ENCODE measurements at places on chromosomes 6 and 20.

GRCh38 chr6:37451441-37452193, 18.6 kb downstream of the CMTR1 start:
- DNase-seq, result no peak

GRCh38 chr6:13241364-13241763, 87.0 kb downstream of the TBC1D7 start:
- no peak for DNase-seq

- no peak for DNase-seq
Observed at GRCh38 chr6:117263353-117263927, 1.9 kb upstream of the VGLL2 start.

GRCh38 chr20:48448666-48449600, 378.9 kb downstream of the PREX1 start:
- DNase-seq, result peak; percentile 28

DNA sequence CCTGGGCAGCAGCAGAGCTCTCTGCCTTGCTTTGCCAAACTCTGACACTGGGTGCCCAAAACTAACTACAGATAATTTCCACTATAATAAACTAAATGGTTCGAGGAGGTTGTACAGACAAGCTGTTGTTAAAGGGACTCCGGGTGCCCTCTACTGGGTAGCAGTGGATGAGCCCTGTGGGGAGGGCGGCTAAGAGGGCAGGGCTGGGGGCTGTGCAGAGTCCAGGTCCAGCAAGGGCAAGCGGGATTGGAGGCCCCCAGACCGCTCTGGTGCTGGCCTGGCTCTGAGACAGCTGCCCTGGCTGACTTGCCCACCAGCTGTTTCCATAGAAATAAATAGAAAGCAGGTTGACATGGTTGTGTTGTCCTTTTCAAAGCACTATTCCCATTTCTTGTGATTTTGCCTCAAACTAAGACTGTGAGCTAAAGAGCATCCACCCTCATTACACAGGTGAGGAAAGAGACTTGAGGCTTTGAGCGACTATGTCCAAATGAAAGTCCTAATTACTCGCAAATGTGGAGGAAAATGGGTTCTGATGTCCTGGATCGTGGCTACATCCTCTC, 167.6 kb upstream of the CST7 start:
- DNase-seq, result no peak

- no peak for DNase-seq
Observed at GRCh38 chr6:169469028-169469427, 215.4 kb upstream of the THBS2 start.

GRCh38 chr6:116200619-116201249, 53.1 kb downstream of the TSPYL4 start:
- DNase-seq, result no peak

DNA sequence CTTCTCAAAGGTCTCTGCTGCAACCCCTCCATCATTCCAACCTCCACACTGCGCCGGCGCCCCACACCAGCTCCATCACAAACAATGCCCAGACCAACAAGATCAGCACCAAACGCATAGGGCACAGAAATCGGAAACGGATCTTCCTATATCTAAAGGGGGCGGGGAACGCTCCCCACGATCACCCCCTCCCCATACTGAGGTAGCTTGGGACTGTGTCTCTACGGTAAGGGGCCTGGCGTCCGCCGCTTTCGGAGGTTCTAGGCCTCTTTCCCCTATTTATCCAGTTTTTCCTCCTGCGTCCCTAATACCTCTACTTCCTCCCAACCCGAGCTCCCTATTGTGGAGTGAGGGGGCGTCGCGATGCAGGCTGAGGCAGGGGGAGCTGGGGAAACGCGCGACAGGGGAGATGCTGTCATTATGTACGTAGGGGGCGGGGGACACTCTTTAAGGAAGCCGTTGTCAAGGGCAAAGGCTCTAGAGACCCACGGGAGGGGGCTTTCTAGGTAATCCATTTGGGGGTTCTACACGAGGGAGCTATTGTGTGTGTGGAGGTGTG, 909 bp downstream of the DNAAF9 start:
- no peak for DNase-seq

DNA sequence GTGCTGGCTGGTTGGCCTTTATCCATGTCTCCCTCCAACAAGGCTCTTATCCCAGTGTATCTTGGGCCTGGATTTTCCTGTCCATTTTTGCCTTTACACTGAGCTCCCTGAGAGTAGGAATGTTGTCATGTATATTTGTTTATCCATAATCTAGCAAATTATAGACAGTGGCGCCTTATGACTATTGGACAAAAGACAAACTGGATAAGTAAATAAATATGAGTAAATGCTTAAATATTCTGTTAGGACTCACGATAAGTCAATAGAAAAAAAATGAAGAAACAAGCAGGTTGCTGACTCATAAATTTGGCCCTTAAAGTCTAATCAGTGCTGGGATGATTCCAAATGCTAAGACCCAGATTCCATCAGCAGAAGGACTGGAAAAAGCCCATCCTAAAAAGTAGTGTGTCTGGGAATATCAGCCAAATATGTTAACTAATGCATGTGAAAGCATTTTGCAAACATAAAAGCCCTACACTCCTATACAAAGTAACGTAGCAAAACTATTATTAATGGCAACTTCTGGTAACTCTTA, 55.0 kb upstream of the PCSK2 start:
- DNase-seq, result no peak

DNA sequence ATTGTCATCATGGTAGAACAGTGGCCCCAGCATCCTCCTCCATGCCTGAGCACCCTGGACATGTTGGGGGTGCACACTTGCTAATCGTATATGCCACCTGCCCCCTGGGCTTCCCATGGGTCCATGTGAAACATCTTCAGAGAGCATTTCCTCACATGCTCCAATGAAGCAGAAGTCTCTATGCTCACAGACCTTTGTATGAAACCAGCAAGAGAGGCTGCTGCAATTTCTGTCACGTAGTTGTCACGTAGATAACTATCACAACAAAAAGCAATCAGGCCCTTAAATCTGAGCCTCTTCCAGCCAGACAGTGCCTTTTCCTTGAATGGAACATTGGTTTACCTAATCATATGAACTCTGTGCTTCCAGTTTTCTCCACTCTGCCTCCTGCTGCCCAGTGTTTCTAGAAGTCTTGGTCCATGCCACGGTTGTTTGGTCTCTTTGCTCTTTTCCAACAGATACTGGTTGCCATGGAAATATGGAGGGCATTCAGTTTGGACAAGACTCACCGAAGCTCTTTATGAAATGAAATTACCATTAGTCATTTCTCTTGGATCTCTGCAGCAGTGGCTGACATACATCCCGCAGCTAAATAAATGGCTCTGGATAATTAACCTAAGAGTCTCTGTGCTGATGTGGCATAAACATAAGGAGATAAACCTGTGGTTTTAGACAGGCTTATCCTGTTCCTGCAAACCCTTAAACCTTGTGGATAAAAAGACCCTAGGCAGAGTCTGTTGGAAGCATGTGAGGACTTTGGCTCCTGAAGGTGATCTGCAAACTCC, 172.8 kb upstream of the SYNDIG1 start:
- no peak for DNase-seq

- no peak for DNase-seq
Observed at GRCh38 chr6:115456848-115457247, 603.8 kb downstream of the FRK start.

DNA sequence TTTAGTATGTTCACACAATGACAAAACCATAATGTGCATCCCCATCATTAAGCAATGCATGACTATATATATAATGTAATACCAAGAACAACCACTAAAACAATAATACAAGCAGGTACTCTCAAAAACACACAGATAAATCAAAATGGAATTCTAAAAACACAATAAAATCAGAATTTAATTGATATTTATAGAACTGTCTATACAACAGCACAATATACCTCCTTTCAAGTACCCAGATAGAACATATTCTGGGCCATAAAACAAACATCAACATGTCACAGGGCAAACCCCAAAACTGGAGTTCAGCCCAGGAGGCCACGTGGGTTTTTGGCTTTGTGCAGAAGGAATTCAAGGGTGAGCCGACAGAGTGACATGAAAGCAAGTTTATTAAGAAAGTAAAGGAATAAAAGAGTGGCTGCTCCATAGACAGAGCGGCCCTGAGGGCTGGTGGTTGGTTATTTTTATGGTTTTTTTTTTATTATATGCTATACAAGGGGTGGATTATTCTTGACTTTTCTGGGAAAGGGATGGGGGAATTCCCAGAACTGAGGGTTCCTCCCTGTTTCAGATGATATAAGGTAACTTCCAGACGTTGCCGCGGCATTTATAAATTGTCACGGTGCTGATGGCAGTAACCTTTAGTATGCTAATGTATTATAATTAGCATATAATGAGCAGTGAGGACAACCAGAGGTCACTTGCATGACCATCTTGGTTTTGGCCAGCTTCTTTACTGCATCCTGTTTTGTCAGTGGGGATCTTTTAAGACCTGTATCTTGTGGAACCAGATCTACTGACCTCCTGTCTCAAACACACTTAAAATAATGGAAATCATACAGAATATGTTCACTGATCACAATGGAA, 5.6 kb downstream of the RAB23 start:
- no peak for DNase-seq

GRCh38 chr6:157226761-157227160, 96.6 kb downstream of the TMEM242 start:
- DNase-seq, result no peak

DNA sequence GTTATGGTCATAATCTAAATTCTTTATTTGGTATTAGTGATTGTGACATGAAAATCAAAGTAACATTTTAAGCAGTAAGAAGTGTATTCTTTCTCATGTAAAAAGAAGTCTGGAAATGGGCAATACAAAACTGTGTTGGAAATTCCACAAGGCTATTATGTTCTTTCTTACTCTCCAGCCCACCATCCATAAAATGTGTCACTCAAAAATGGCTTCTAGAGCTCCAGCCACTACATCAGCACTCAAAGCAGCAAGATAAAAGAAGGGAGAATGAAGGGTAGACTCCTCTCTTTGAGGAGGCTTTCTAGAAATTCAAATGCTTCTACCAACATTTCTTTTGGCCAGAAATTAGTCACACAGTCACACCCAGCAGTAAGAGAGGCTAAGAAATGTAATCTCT, 18.4 kb downstream of the PDSS2 start:
- no peak for DNase-seq

GRCh38 chr6:82145926-82146452, 101.6 kb downstream of the IBTK start:
- no peak for DNase-seq

- no peak for DNase-seq
Observed at GRCh38 chr20:12337601-12338000, 419.9 kb downstream of the BTBD3 start.

GRCh38 chr6:113381959-113382358, 475.2 kb upstream of the MARCKS start:
- no peak for DNase-seq

DNA sequence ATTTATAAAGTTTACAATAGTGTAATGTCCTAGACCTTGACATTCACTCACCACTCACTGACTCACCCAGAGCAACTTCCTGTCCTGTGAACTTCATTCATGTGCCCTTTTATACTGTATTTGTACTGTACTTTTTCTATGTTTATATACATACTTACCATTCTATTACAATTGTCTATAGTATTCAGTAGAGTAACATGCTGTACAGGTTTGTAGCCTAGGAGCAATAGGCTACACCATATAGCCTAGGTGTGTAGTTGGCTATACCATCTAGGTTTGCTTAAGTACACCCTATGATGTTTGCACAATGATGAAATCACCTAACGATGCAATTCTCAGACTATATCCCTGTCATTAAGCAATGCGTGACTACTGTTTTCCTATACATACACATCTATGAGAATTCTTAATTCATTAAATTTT, 17.5 kb downstream of the EDEM2 start:
- DNase-seq, result no peak

DNA sequence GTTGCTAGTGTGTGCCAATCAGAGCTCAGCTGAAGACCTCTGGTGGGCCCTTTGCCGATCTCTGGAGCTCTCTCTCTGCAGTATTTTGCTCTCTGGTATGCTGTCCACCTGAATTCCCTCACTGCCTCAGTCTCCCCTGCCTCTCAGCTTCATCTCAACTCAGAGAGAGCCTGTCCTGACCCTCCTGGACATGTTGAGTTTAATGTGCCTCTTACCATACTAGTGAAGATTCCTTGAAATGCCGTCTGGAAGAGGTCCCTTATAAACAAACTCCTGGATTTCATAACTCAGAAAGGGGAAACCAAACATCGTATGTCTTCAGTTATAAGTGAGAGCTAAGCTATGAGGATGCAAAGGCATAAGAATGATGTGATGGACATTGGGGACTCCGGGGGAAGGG, 231.1 kb upstream of the ZNF217 start:
- DNase-seq, result no peak

All from NCI-H187 treated with DMSO at 0.1 percent for 48 hours (cell line).